ENCODE measurements at places on chromosomes 7 and 10.

GRCh38 chr10:89217057-89217990 lies 10.2 kb upstream of the CH25H start:
- no peak for DNase-seq

GRCh38 chr7:32490127-32490796 lies at the start of gene LSM5:
Gene LSM5, minus strand, starts transcription at chr7:32490380. Its CDS starts 15 bp downstream, at chr7:32490365.
- peak; percentile 55 for DNase-seq

- no peak for DNase-seq
Measured at GRCh38 chr10:125025341-125025740, 83.4 kb downstream of the ZRANB1 start.

- no peak for DNase-seq
Measured at GRCh38 chr7:50151661-50152060, 58.6 kb upstream of the ZPBP start.

- DNase-seq = no peak
Measured at GRCh38 chr10:124322191-124322980, 96.3 kb downstream of the OAT start.

- no peak for DNase-seq
Measured at GRCh38 chr10:15658069-15658702, 61.5 kb downstream of the ITGA8 start.

GRCh38 chr10:113427236-113427735 lies 125.6 kb upstream of the HABP2 start:
- DNase-seq = no peak

GRCh38 chr10:121182219-121182618 lies 331.1 kb downstream of the WDR11 start:
- no peak for DNase-seq

GRCh38 chr10:100182281-100182680 lies 3.5 kb downstream of the ERLIN1 start:
- DNase-seq = no peak

DNA sequence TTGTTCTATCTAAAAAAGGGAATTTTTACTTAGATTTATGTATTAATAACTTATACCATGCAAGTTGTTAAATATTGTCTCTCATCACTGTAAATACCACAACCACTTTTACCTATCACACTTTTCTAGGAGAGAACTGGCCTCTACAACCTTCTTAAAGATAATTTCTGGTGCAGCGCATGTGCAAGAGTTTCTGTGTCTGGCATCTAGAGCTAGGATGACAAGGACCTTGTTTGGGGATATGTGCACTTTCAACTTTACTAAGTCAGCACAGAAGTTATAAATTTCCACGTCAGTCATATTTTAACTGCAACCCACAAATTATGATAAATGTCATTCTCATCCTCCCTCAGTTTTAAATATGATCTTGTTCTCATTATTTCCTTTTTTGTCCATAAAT lies 156.9 kb upstream of the ADCY1 start:
- DNase-seq = no peak

DNA sequence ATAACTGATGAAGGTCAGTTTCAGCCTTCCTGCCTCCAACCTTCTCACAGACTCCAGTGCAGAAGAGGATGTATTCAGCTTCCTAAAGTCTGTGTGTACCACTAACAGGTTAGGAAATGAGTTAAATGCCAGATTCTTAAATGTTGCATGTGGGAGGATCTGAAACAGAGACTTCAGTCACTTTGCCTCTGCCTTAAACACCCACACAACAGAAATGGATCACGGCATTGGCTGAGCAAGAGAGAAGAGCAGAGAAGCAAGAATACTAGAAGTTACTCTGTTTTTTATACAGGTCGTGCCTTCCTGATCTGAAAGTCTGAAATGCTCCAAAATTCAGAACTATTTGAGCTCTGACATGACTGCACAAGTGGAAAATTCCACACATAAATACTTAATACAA lies 98.9 kb upstream of the ARHGAP21 start:
- no peak for DNase-seq

DNA sequence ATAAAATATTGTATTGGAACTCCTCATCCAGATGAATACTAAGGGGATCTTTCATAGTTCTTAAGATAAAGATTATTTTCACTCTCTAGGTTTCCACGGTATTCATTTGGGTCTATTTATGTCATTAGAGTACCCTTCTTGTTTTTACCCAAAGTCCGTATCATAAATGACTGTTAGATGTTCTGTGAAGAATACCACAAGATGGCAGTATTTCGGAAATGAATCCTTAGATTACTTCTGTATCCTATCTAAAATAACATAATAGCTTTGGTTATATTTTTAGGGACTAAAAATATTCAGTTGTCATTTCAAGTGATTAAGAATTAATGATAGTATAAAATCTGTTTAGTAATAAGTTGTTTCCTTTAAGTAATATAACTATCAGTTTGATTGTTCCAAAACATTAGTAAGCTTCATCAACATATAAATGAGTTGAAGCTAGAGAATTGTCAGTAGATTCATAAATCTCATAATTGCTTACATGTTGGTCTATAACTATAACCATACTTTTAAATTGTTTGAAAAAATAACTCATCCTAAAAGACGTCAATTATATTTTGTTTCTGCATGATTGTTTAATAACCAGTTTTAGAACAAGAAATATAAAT lies 337.5 kb upstream of the KCND2 start:
- no peak for DNase-seq

DNA sequence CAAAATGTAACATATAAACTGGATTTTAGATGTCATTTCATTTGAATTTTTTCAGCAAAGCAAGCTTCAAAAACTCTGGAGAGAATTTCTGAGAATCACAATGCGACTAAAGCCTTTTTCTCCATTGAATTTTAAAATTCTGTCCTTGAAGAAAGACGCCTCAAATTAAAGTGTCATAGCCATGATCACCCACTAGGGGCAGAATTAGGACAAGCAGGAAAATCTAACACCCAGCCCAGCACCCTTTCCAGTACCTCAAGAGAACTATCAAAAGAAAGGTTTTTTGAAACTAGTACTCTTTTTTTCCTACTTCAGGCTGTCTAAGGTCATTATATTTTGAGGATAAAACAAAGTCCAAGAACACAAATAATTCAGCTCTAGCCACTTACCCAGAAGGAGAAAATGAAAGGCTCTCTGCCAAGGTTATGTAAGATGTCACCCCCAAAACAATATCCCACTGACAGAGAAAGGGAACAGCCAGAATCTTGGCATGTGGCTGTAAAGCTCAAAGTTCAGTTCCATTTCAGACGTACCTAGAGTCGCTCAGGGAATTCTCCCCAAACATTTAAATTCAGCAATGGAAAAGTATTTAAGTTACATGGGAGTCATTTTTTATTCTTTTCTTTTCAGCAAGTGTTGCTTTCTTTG lies 299.4 kb downstream of the SNX13 start:
- no peak for DNase-seq

DNA sequence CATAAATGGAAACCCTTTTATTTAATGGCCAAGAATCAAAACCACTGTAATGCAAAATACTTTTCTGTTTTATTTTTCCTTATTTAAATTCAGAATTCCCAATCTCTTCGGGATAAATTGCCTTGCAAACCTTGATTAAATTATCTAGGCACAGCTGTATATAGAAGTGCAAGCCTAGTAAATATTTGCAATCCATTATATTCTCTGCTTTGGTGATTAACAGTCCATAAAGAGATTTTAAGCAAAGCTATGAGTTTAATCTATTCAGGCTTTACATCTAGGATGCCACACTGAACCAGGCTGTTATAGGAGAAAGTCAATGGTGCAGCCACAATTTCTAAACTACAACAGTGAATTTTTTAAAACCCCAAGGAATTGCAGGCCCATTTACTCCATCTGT lies 43.6 kb upstream of the THSD7A start:
- DNase-seq = no peak

DNA sequence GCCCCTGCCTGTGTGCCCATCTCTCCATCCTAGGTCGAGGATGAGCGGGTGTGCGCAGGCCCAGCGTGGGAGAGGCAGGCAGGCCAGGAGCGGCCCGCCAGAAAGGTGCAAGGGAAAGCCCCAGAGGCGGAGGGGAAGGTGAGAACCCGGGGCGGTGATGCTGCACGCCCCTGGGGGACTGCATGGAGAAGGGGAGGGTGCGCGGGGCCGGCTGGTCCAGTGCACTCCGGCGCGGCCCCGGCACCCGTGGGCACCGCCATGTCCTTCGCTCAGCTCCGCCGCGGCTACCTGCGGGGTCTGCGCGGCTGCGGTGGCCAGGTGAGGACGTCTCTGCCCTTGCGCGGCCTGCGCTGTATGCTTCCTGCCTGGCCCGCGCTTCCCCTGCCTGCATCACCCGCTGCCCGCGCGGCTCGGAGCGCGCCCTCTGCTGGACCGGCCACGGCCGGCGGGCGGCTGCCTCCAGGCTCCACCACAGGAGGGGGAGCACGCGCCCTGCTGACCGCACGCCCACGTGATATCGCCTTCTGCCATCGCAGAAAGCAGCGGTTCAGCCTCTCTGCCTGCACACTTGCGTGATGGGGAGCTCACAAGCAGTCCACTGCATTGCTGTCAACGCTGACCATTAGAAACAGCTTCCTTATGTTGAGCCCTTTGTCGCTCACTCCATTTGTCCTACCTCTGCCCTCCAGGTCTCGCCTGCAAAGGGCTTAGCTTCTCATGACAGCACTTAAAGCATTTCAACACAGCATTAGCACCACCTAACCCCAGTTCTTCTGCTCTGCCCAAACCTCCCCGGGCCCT lies 73.9 kb downstream of the CXCL12 start:
- no peak for DNase-seq

DNA sequence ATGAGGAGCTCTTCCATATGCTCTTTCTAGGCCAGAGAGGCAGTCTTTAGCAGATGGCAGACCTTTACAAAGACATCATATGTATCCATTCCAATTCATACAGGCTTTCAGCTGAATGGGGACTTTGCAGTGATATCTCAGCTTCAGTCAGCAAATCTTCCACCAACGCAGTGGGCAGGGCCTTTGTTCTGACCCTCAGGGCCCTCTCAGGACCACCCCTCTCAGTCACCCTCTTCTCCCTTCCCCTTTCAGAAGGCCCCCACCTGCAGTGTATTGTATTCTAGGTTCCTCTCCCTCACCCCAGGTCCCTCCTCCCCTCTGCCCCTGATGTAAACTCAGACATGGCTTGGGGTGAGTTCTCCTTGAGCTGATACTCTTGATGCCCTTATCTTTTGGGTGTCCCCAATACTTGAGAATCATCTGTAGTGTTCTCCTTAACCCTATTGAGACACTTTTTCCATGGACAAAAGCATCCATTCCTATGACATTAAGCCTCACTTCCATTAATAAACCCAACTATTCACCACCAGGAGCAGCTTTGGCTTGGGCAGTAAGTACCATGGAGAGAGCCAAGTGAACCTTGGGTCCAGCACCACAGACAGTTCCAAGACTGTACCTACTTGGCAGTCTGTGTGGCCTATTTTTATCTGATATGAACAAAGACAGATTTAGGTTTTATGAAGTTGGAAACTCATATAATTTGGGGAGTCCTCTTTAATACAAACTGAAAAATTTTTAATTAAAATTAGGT lies 62.7 kb downstream of the ADCYAP1R1 start:
- no peak for DNase-seq

GRCh38 chr10:124961248-124961570 lies 19.3 kb downstream of the ZRANB1 start:
- no peak for DNase-seq

DNA sequence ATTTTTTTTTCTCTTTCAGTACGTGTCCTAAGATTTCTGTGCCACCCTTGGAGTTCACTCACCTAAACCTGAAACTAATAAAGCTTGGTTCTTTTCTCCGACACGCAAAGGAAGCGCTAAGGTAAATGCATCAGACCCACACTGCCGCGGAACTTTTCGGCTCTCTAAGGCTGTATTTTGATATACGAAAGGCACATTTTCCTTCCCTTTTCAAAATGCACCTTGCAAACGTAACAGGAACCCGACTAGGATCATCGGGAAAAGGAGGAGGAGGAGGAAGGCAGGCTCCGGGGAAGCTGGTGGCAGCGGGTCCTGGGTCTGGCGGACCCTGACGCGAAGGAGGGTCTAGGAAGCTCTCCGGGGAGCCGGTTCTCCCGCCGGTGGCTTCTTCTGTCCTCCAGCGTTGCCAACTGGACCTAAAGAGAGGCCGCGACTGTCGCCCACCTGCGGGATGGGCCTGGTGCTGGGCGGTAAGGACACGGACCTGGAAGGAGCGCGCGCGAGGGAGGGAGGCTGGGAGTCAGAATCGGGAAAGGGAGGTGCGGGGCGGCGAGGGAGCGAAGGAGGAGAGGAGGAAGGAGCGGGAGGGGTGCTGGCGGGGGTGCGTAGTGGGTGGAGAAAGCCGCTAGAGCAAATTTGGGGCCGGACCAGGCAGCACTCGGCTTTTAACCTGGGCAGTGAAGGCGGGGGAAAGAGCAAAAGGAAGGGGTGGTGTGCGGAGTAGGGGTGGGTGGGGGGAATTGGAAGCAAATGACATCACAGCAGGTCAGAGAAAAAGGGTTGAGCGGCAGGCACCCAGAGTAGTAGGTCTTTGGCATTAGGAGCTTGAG lies at the start of gene CFTR:
TSS of gene CFTR (plus strand) at position 801 of the 830 bp plus-strand sequence. CDS start 70 bp downstream, outside the sequence.
- no peak for DNase-seq

- no peak for DNase-seq
Measured at GRCh38 chr10:4720463-4720862, 105.5 kb upstream of the AKR1E2 start.

GRCh38 chr10:94383530-94383929 lies 18.8 kb upstream of the TBC1D12 start:
- DNase-seq = no peak

GRCh38 chr7:52260046-52260665 lies 775.3 kb upstream of the POM121L12 start:
- DNase-seq = no peak

DNA sequence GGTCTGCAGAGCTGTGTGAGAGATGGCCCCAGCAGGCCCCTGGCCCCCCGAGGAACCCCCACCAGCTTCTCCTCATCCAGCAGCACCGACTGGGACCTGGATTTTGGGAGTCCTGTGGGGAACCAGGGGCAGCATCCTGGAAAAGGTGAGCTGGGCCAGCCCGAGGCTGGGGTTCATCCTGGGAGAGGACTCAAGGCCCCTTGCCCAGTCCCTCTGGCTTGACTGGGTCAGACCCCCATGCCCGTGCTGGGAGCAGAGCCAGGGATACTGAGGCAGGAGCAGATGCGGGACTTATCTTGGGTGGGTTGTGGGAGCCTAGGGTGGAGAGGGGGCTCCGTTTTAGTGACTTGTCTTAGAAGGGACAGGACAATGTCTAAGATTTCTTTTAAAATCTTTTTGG lies 47.5 kb downstream of the ZNF467 start:
- no peak for DNase-seq

DNA sequence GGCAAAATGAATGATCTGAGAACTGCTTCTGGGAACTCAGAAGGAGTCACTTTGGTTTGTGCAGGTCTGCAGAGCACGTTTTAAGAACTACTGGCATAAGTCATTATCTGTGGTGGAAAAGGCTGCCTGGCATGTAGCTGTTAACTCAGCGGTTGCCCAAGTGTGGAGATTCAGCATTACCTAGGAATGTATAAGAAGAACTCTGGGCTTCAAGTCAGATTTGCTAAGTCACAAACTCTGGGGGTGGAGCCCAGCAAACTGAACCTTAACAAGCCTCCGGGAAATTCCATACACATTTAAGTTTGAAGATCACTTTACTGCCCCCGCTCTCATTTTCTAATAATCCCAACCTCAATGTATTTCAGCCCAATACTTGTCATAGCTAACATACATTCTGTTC lies 31.1 kb downstream of the PLXDC2 start:
- DNase-seq = no peak

- DNase-seq = no peak
Measured at GRCh38 chr7:43808410-43808809, 49.9 kb downstream of the BLVRA start.

Measured in esophagus squamous epithelium (tissue), 5 donors.